ENCODE measurements at places on chromosomes 4 and X.

- peak; percentile 91 for DNase-seq
Observed at GRCh38 chrX:13487731-13488505, 81.5 kb upstream of the EGFL6 start.

GRCh38 chr4:113563691-113564378 is 197.7 kb downstream of the CAMK2D start:
- DNase-seq = no peak

DNA sequence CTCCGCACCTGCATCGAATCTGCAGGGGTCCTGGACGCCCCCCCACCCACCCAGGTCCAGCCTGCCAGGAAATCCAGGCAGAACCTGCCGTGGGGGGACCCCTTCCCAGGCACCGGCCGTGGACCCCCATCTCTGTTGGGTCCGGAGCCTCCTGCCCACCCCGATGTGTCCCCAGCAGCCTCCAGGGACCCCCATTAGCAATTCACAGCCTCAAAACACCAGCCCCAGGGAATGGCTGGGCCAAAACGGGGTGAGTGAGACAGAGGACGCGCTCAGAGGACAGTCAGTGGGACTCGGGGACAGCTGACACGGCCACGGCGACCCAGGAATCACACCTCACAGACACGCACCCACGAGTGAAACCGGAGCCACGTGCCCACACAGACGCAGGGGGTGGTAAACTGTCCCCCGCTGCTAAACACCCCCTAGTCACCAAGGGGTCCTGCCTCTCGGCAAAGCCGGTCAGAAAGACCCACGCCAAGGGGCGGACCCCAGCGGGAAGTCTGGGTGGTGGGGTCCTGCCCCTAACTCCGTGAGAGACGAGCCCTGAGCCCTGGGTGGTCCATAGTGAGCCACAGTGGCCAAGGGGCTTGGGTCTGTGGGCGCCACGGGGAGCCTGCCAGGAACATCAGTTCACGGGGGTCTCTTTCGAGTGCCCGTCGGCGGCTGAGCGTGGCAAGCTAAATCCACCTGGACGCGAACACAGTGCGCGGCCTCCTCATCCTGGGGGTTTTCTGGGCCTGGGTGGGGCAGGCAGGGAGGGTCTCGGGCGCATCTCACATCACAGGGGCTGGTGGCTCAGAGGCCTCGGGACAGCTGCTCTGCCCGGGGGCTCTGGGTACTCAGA is 126.5 kb upstream of the NKX1-1 start:
- DNase-seq = no peak

- DNase-seq = no peak
Observed at GRCh38 chrX:40173143-40174000, 75.6 kb upstream of the BCOR start.

DNA sequence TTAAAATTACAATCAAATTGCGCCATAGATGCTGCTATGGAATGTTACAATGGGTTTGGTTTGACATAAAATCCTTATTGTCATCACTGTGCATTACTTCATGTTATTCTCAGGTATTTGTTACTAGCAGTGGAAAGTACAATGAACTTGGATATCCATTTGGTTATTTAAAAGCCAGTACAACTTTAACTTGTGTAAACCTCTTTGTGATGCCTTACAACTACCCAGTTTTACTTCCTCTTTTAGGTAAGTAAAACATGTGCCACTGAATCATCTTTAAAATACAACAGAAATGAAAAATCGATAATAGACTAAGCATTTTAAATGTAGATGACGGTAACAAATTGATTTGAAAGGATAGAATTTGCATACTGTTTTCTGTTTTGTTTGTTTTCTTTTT is 35.6 kb downstream of the INTS6L start:
- DNase-seq = no peak

DNA sequence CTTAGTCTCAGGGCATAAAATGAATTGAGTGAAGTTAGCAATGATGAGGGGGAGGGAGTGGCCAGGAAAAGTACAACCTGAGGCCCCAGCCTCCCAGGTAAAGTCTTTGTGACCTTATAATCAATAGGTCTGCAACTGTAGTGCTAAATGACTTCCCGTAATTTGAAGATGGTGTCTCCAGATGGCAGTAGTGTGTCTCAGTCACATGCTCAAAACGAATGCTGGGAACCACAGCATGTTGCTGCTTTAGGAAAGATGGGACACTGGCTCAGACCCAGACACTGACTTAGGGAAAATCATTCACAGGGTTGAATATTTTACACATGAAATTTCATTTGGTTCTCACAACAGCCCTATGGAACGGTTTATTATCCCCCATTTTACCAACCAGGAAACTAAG is 10.3 kb downstream of the SRPX2 start:
- DNase-seq = peak; percentile 34
